ENCODE measurements at places on chromosomes 12 and 14. TPM values are rescaled to one million over a fixed set of nuclear protein-coding genes. Genes with fewer than 3 reads are reported as not detected.

GRCh38 chr14:61927060-61927459, 164.8 kb downstream of the SNAPC1 start:
- H3K4me1 ChIP-seq: no peaks in the 10 kb centered on the region
- DNase-seq: no peak
- no peaks in the 10 kb centered on the region for H3K36me3 ChIP-seq
- no peaks in the 10 kb centered on the region for H3K27me3 ChIP-seq
- no peak overlapping the region for H3K27ac ChIP-seq

- no peak overlapping the region for H3K27ac ChIP-seq
- H3K4me1 ChIP-seq: no peaks in the 10 kb centered on the region
- H3K4me3 ChIP-seq: no peak overlapping the region
- no peaks in the 10 kb centered on the region for H3K27me3 ChIP-seq
- no peaks in the 10 kb centered on the region for H3K36me3 ChIP-seq
- DNase-seq: peak; percentile 80
Observed at GRCh38 chr14:56339855-56340701, 221.9 kb downstream of the PELI2 start.

GRCh38 chr12:13091832-13092231, 11.6 kb downstream of the GSG1 start:
- no peak overlapping the region for H3K27ac ChIP-seq
- H3K4me1 ChIP-seq: peaks cover 5% of the 10 kb centered on the region
- no peak for DNase-seq
- H3K36me3 ChIP-seq: no peaks in the 10 kb centered on the region
- no peaks in the 10 kb centered on the region for H3K27me3 ChIP-seq
- no peak overlapping the region for H3K4me3 ChIP-seq

DNA sequence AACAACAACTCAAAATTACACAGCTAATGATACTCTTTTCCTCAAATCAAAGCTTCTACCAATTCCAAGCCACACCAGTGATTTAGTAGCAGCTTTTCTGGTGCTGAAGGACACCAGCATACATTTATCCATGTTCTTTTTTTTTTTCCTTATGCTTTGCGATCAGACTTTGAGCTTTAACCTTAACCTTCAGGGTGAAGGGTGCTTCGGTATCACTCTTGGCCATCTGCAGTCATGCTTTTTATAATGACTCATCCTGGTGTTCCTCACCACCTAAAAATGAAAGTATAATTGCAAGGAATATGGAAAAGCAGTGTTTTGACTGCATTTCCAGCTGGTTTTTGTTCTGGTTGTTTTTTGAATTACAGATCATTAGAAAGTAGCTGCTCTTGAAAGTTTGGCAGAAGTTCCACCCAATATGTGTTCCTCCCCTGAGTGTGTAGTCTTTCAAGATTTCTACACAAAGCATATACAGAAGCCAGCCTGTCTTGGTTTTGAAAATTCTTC, 1.3 kb upstream of the SLC41A2 start:
- H3K36me3 ChIP-seq: no peaks in the 10 kb centered on the region
- H3K27me3 ChIP-seq: no peaks in the 10 kb centered on the region
- H3K4me1 ChIP-seq: peaks cover 16% of the 10 kb centered on the region
- H3K4me3 ChIP-seq: no peak overlapping the region

DNA sequence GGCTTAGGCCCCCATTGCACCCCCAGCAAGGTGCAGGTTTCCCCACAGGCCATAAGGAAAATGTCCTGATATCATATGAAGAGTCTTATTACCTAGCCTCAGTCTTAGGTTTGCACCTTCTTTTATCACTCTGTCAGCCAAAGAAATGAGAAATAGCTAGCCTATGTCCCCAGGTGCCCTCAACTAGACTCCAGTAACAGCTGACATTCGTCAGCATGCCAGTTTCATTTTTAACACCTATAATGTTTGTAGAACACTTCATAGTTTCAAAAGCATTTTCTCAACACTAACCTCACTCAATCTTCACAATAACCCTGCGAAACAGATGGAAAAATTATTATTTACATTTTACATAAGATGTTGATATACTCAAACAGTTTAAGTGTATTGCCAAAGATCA, 24.0 kb upstream of the OR10P1 start:
- H3K4me1 ChIP-seq: no peaks in the 10 kb centered on the region
- H3K27me3 ChIP-seq: no peaks in the 10 kb centered on the region
- H3K4me3 ChIP-seq: no peak overlapping the region

DNA sequence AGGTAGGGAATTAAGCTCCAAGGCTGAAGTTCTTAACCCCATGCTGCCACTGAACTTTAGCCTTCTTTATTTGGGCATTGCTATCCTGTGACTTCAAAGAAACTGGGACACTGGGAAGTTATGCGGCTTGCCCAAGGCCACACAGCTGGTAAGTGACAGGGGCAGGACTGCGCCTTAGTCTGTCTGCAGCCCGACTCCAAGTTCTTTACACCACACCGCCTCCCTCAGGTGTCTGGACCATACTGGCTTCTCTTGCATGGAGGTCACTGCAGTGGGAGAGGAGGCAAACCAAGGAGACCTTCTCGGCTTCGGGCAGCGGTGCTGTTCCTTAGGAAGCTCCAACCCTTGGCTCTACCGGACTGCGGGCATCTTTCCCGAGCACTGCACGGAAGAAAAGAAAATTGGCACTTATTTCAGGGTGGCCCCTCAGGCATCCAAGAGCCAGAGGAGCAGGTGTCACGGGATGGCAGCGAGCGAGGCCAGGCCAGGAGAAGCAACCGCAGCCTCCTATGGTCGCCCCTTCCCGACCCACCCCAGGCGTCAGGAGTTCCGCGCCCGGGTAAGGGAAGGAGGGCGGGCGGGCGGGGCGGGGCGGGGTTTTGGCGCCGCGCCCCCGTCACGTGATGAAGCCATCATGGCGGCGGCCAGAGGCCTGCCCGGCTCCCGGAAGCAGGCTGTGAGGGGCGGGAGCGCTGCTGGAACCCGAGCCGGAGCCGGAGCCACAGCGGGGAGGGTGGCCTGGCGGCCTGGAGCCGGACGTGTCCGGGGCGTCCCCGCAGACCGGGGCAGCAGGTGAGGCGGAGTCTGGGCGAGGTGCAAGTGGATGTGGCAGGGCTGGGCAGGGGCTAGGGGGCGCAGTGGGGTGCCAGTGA, 16.4 kb upstream of the ESPL1 start:
- H3K4me3 ChIP-seq: peak overlapping the region; percentile 83
- H3K4me1 ChIP-seq: peaks cover 34% of the 10 kb centered on the region
- H3K36me3 ChIP-seq: peaks cover 35% of the 10 kb centered on the region
- peak overlapping the region; percentile 94 for H3K27ac ChIP-seq
- DNase-seq: peak; percentile 93
- no peaks in the 10 kb centered on the region for H3K27me3 ChIP-seq

ITGB7 gene
- 0.79 TPM for total RNA-seq

KCNC2 gene
- 23.2 TPM for total RNA-seq

GRCh38 chr12:126312457-126312856, 1247.2 kb downstream of the AACS start:
- H3K4me1 ChIP-seq: no peaks in the 10 kb centered on the region
- no peaks in the 10 kb centered on the region for H3K27me3 ChIP-seq
- H3K4me3 ChIP-seq: no peak overlapping the region
- no peaks in the 10 kb centered on the region for H3K36me3 ChIP-seq
- no peak for DNase-seq

HSPB8 gene
- total RNA-seq: 27.3 TPM

DNA sequence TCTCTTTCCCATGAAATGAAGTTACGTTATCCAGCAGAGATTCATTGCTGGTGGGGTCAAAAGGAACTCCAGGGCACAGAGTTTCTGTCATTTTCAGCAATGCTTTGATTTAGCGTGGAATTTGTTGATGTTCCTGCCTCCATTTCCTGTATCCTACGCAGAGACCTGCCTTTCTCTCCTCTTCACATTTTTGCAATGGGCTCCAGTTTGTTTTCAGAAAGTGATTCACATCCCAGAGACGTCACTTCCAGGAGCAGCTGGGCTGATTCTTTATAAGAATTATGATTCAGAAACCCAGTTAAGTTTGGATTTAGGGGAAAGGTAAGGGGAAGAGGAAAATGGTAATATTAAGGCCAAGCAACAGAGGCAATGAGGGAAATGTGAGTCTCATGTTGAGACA, 11.6 kb downstream of the RNASE10 start:
- H3K36me3 ChIP-seq: no peaks in the 10 kb centered on the region
- no peaks in the 10 kb centered on the region for H3K27me3 ChIP-seq
- no peaks in the 10 kb centered on the region for H3K4me1 ChIP-seq
- H3K4me3 ChIP-seq: no peak overlapping the region
- H3K27ac ChIP-seq: no peak overlapping the region

PLEKHG7 gene
- total RNA-seq: not detected

- no peak overlapping the region for H3K4me3 ChIP-seq
- no peak overlapping the region for H3K27ac ChIP-seq
- no peak for DNase-seq
- no peaks in the 10 kb centered on the region for H3K4me1 ChIP-seq
- no peaks in the 10 kb centered on the region for H3K27me3 ChIP-seq
- no peaks in the 10 kb centered on the region for H3K36me3 ChIP-seq
Observed at GRCh38 chr12:38384816-38385378, 68.3 kb downstream of the ALG10B start.

All from spinal cord (tissue), 10 donors.